HAP-1 (cell line): ENCODE measurements at places on chromosomes 3 and 15.

- DNase-seq: no peak
Measured at GRCh38 chr3:101791778-101792177, 12.8 kb downstream of the NXPE3 start.

- DNase-seq: no peak
Measured at GRCh38 chr3:56851966-56852884, 50.5 kb upstream of the ARHGEF3 start.

DNA sequence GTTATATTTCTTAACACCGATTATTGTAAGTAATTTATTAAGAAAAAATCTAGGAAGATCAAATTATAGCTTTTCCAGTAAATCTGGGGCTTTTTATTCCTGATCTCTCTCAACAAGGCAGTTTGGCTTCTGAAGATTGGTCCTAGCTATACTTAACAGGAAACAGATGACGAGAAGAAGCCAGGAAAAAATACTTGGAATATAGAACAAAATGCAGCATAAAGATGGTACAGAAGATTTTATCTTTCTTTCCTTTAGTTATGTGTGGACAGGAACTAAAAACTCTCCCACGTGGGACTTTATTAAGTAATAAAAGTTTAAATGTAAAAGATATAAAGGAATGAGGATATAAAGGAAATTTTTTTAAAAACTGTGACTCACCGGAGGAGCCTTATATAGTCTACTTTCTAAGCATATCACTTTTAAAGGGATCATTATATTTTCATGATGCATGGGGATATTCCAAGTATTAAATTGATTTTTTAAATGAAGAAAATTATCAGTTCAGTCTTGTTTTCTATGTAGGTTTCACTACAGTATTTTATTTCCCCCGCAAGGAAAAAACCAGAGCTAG, 8.2 kb downstream of the B3GNT5 start:
- no peak for DNase-seq

- DNase-seq: no peak
Measured at GRCh38 chr3:183844606-183845005, 19.2 kb upstream of the MAP6D1 start.

- no peak for DNase-seq
Measured at GRCh38 chr15:71231758-71232157, 116.5 kb downstream of the THSD4 start.

- peak; percentile 62 for DNase-seq
Measured at GRCh38 chr3:32930161-32930560, 21.3 kb upstream of the CCR4 start.

DNA sequence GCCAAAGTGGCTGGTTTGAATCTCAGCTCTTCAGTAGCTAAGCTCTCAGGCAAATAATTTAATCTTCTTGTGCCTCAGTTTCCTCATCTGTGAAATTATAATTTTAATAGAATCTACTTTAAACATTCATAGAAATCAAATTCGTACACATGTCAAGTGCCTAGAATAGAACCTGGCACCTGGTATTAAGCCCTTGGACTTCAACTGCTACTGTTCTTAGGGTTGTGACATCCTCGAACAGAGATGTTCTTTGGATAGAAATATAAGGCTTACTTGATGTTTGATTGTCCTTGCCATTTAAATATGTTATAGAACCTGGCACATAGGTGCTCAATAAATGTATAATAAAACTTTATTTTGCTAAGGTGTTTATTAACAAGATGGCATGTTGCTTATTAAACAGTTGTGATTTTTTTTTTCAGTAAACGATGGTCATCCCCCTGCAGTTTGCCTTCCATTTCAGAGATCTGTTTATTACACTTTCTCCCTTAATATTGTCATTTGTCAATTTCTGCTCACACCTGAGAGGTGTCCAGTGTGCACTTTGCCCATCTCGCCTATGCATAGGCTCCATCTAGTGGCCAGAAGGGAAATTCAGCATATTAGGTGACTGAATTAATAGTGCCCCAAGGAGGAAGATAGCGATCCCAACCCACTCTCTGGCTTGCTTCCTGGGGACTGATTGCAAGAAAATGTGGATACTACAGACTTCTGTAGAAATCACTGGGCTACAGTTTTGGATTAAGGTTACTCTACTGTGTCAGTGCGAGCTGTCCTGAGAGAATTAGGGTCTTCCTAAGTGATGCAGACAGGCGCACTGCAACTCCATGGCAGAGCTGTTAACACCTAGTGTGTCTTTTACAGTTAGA, 10.7 kb downstream of the IGF1R start:
- DNase-seq: peak; percentile 61

- no peak for DNase-seq
Measured at GRCh38 chr3:149356630-149357029, 20.8 kb downstream of the TM4SF1 start.

DNA sequence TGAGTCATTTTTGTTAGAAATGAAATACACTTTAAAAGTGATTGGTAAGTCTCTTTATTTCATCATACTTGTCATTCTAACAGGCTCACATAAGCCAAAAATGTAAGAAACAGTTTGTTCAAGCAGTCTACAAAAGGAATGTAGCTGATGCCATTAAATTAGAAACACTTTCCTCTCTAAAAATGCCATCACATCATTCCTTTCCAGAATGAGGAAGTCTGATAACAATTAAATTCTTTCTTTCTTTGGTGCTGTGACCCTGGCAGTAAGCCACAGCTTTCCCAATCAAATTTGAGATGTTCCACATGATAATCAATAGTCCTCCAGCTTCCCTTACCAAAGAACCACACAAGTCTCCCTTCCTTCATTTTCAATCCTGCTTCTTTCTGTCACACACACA, 9.4 kb upstream of the P2RY1 start:
- DNase-seq: no peak

GRCh38 chr3:62475306-62475705, 102.0 kb upstream of the FEZF2 start:
- no peak for DNase-seq

DNA sequence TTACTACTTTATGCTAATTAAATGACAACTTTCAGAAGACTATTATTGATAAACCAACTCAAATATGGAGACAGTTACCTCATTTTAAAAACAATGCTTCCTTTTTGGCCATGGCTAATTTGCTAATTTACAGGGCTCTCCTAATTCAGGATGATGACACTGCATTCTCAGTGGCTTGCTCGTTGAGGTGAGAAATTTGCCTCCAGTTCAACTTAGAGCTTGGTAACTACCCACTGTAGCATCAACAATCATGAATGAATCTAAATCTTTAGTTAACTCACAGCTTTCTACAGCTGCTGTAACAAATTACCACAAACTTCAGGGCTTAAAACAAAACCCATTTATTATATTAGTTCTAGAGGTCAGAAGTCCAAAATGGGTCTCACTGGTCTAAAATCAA, 14.0 kb downstream of the PBRM1 start:
- DNase-seq: no peak

DNA sequence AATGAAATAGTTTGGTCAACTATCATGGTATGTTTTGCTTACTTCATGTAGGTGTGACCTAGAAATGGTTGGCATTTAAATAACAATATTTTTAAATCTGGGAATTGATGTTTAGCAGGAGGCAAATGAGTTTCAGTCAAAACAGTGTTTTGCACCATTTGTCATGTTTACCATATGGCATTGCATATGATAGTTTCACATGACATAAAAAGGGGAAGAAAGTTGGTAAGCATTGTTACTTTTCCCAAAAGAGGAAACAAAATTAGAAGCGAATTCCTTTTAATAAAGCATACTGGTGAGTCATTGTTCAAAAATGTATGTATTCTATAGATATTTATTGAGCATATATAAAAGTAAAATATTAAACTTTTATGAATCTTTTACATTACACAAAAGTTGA, 2.3 kb downstream of the RNF13 start:
- DNase-seq: no peak

- DNase-seq: peak; percentile 34
Measured at GRCh38 chr3:132253262-132253878, 63.8 kb upstream of the ACP3 start.

- no peak for DNase-seq
Measured at GRCh38 chr3:60065227-60065868, 1015.5 kb upstream of the CFAP20DC start.

DNA sequence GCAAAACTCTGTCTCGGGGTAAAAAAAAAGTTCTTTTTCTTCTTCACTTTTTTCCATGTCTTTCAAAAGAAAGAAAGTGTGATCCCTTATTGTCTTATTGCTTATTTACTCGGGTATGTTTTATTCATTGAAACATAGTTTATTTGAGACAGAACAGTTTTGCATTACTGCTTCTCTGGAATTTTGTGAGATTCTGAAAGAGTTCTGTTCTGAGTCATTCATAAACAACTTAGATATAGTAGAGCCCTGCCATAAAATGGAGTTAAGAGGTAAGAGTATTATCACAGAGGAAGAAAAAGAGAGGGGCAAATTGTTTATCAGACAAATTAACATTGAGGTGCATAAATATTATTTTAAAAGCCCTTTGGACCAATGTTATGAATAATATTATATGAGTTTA, 522.2 kb downstream of the ROBO2 start:
- no peak for DNase-seq

DNA sequence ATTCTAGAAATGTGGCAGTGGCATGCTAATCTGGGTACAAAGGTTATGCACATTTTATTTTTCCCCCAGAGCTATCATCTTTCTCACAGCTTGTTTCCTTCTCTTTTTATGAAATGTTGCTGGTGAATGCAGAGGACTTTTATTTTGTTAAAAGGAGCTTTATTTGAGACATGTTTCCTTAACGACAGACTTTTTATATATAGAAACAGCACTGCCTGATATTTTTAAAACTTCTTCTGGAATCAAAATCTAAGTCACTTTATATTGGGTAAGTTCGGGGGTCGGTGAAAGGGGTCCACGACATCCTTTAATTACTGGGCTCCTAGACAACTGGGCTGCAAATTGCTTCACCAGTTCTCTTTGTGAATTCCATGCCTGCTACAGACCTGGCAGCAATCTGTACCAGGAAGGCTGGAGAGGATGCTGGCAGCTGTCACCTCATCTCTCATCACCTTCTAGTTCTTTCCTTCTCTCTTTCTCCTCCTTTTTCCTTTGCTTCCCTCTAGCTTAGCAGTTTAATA, 464.7 kb downstream of the PDCD6IP start:
- DNase-seq: no peak

DNA sequence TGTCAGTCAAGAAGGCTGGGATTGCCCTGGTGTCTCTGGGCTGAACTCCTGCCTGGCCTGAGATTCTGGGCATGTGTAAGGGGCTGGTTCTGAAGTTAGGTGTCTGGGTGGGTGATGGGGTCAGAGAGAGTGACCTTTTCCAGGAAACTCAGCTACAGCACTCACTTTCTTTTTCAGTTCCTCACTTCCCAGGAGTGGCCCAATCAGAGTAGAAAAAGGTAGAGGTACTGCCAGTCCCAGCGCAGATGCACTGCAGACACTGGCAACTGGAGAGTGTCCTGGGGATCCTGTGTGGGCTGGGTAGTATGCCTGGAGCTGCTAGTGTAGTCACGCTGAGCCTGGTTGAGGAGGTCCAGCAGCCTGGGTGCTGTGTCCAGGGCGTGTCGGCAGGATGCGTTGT, 46.5 kb upstream of the APEH start:
- DNase-seq: no peak
